T-cell (primary cell): ENCODE measurements at places on chromosomes 11 and 22.
A peak's percentile ranks its signal among the peaks of the same experiment; 100 is the strongest.

DNA sequence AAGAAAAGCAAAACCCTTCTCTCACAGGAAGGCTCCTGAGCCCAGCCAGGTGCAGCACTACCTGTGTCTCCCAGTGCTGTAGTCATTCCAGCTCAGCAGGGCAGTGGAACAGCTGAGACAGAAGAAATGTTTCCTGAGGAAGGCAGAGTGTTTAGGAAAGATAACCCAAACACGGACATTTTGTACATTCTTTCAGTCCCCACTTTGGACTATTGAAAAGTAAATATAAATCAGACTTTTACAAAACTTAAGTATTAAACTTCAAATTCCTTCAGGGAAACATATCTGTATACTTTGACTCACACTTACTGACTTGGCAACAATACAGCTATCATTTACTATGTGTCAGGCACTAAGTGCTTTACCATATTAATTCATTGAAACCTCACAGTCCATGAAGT lies 40.4 kb downstream of the RRAS2 start:
- no peak for DNase-seq

- DNase-seq, result no peak
These were observed 3.7 kb upstream of the KCNE3 start for GRCh38 chr11:74471037-74471436.

DNA sequence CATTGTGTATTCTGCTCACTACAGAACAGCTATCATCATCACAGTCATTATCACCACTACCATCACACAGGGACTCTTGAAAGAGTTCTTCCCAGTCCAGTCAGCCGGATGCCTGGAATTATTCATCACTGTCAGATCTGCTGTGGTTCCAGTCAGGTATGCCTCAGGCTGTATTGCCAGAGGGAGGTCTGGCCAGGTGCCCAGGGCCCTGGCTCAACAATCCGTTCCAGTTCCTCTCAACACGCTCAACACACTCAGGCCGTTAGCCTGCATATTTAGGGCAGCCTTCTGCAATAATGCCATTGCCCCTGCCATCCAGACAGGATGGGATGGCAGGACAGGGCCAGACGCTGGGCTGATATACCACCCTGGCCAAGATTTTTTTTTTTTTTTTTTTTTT lies 28.6 kb upstream of the RASL10A start:
- no peak for DNase-seq

DNA sequence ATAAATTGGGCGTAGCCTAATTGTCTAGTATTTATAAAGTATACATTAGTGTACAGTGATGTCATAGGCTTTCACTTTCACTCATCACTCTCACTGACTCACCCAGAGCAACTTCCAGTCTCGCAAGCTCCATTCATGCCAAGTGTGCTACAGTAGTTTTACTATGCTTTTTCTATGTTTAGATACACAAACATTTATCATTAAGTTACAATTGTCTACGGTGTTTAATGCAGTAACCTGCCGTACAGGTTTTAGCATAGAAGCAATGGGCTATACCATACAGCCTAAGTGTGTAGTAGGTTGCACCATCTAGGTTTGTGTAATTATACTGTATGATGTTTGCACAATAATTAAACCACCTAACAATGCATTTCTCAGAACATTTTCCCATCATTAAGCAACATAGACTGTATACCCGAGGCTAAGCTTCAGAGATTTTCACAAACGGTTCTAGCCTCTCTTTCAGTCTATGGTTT lies 17.5 kb downstream of the OR9G1 start:
- DNase-seq, result no peak

DNA sequence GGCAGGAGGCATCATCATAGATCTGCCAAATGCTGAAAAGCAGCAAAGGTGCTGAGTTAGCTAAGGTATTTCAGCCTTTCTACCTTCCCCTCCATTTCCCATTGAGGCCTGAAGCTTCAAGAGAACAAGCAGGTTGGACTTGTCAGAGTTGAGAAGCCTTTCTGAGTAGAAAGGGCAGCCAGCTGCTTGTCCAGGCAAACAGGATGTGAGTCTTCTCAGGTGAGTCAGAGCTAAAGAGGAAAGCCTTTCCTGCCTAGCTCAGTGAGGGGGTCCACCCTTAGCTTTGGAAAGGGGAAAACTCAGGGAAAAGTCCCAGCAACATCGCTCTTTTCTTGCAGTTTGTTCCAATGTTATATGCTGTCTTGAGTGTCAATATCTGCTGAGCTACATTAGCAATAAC lies 13.2 kb upstream of the MPZL2 start:
- no peak for DNase-seq

- DNase-seq, result no peak
These were observed 22.1 kb upstream of the BDNF start for GRCh38 chr11:27722117-27722952.

- DNase-seq, result no peak
These were observed 16.6 kb downstream of the ARAP1 start for GRCh38 chr11:72735495-72736027.

- no peak for DNase-seq
These were observed 24.3 kb downstream of the SCN4B start for GRCh38 chr11:118128310-118128709.

DNA sequence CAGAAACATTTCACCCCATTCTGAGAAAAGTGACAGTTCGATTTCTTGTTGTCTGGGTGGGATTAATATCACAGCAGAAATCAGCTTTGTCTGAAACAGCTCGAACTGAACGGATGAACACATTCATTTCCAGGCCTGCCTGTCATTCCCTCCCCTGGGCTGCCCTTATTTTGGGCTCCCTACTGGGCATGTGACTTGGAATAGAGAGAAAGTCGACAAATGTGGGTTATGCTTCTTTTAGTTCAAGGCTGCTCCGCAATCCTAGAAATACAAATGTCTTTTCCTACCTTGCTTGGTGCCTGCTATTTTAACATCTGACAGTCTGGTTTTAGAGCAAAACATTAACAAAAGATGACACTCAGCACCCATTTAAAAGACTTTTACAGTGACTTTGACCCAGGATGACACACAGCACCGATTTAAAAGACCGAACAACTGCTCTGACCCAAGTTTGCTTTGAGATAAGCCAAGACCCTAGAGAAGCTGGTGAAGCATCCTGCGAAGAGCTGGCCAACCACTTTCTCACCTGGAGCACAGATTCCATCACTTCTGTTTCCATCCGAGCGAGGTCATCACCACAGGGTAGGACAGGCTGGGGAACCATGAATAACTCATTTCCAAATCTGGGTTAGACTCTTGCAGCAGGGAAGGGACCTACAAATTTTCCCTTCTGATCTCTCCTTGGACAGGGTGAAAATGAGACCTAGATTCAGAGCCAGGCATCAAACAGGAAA lies 13.1 kb downstream of the CLMP start:
- DNase-seq, result no peak

GRCh38 chr22:25282671-25283561 lies 63.5 kb downstream of the CRYBB2 start:
- DNase-seq, result no peak

GRCh38 chr22:28594797-28595462 lies 84.7 kb downstream of the TTC28 start:
- DNase-seq, result no peak

- no peak for DNase-seq
These were observed 49.7 kb downstream of the ARRB1 start for GRCh38 chr11:75301601-75302345.

DNA sequence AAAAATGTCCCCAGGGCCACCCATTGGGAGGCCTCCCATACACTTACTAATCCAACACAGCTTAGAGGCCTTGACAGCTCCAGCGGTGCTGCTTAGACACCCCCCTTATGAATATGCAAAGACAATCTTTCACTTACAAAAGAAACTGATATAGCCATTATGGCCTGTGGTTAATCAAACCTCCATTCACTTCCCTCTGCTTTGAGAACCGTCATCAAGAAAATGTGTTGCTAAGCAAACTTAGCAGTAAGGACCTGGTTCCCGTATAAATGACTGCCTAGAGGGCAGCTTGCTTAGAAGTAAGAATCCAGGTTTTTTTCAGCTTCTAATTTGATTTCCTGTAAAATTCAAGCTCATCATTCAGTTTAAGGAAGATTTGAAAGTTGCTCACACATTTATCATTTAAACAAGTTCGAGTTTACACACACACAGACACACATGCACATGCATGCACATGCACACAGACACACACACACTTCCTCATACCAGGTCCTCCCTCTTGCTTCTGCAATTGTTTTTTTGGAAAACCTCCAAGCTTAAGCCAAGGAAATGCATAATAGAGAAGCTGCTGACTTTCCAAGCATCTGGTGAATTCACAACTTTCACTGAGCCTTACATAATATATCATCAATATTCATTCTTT lies 137.7 kb upstream of the BLID start:
- DNase-seq, result no peak

GRCh38 chr11:76592025-76592914 lies 78.3 kb downstream of the LRRC32 start:
- DNase-seq, result no peak

DNA sequence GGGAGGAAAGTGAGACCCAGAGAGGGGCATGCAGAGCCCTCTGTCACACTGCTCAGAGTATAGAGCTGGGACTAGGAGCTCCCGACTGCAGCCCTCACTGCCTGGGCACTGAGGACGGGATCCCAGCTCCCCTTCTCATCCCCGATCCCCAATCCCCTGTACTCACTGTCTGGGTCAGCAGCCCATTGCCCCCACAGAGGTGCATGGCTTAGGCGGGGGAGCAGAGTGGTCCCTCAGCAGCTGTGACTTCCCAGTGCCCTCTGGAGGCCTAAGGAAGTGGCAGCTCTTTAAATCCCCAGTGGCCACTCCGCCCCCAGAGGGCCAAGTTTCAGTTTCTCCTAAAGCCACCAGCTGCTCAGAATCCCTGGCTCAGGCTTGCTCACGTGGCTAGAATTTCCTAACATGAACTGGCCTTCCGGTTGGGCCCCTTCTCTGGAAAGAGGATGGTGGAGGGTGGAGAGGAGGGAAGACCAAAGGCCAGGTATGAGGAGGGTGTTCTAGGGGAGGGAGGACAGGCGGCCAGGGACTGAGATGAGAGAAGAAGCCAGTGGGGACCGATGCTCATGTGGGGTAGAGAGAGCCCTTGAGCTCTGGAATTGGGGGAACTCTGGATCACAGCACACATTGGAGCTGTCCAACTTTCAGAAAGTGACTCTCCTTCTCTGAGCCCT lies at the start of gene BATF2:
BATF2 (minus strand) TSS at position 262 of the 671 bp plus-strand sequence; CDS start at position 205, 57 bp downstream.
- no peak for DNase-seq

DNA sequence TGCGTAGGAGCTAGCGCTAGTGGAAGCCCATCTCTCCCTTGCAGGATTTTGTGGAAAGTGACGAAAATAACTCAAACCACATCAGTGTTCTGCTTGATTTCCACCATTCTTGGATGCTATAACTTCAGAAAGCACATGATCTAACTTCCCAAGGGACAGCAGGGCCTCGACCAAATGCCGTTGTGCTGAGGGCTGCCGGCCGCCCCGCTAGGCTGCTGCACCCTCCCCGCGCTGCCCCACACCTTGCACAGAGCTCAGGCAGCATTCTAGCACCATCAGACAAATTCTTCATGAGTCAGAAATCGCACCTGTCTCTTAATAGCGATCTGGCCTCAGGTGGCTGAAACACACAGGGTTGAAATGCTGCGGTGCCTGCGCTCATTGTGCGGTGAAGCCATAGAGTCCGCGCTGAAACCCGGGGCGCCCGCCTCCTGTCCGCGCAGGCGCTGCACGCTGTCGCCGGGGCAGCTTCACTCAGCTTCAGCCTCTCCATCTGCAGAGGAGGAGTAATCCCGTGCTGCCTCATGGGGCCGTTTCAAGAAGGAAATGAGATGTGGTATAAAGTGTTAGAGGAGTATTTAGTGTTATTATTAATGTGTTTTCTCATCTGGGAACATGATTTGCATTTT lies 59.2 kb upstream of the B3GAT1 start:
- no peak for DNase-seq

- DNase-seq, result peak; percentile 81
These were observed at the start of gene UBE2L3 for GRCh38 chr22:21567456-21568346. Gene UBE2L3 (plus strand): TSS chr22:21567714. CDS start chr22:21567745, 31 bp downstream.

GRCh38 chr22:27164781-27165503 lies 507.6 kb downstream of the MIAT start:
- DNase-seq, result no peak

DNA sequence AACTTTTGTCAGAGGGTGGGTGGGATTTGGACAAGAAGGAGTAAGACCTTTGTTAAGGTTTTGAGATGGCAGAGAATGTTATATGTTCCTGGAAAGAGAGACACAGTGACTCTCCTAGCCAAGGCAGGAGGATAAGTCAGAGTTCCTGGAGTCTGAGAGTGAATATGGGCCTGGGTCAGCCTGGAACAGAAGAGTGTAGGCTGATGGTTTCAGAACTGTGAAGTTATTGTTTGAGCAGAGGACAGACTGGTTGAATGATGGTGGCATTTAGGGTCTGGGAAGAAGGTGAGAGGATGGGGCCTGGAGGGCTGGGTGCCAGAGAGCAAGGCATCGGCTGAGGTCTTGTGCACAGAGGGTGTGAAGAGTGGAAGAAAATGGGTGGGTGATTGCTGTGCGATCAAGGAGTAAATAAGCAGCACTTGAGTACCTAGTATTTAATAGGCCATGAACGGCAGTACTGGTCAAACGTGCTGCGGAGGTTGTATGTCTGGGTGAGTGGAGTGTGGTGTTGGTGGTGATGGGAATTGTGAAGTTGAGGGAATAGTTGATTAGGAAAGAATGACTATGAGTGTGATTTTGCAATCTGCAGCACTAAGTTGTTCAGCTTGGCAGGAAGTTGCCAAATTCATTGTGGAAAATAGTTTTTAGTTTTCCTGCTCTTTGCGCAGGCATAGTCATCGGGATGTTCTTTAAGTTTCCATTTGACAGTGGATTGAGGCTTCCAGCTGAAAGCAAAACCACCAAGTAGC lies 1.8 kb downstream of the PANX1 start:
- no peak for DNase-seq

GRCh38 chr11:117914991-117915618 lies 14.1 kb downstream of the TMPRSS13 start:
- no peak for DNase-seq

- DNase-seq, result no peak
These were observed 241.4 kb downstream of the TTC28 start for GRCh38 chr22:28438183-28438768.

DNA sequence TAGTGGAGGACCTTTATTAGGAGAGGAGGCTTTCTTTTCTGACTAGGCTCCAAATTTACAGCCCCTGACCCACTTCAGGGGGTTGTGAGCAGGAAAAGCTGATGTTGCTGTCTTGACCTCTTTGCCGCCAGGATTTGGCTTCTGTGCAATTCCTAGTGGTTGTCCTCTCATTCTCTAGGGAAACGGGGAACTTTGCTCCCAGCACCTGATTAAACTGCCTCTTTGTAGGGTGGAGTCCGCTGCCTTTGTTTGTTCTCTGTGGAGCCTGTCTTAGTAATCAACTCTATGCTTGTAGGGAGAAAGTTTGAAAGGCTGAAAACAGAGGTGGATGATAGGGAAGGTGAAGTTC lies 16.3 kb downstream of the CTNND1 start:
- DNase-seq, result no peak

- DNase-seq, result no peak
These were observed 5.1 kb downstream of the DGCR2 start for GRCh38 chr22:19117111-19117512.

DNA sequence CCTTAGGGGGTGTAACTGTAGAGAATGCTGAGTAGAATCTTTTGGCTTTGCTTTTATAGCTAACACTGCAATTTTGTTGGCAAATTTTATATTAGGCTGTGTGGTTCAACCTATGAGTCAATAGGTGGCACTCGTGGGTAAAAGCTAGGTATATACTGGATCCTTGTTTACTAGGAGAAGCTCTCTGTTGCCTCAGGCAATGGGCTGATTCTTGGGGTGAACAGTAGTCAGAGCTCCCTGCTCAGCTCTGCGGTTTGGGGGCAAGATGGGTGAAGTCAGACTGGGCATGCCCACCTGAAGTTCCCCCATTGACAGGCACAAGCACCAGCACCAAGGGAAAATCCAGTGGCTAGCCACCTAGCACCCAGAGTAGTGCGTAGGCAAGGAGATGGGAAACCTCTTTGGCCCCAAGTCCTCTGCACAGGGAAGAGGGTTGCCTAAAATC lies 238.7 kb downstream of the FAM181B start:
- DNase-seq, result no peak

- DNase-seq, result no peak
These were observed 126.1 kb downstream of the BRD1 start for GRCh38 chr22:49701380-49702067.
